Activated naive CD8-positive, alpha-beta T cell treated with anti-CD3 and anti-CD28 coated beads for 36 hours (primary cell): ENCODE measurements at places on chromosomes 16 and 17.

DNA sequence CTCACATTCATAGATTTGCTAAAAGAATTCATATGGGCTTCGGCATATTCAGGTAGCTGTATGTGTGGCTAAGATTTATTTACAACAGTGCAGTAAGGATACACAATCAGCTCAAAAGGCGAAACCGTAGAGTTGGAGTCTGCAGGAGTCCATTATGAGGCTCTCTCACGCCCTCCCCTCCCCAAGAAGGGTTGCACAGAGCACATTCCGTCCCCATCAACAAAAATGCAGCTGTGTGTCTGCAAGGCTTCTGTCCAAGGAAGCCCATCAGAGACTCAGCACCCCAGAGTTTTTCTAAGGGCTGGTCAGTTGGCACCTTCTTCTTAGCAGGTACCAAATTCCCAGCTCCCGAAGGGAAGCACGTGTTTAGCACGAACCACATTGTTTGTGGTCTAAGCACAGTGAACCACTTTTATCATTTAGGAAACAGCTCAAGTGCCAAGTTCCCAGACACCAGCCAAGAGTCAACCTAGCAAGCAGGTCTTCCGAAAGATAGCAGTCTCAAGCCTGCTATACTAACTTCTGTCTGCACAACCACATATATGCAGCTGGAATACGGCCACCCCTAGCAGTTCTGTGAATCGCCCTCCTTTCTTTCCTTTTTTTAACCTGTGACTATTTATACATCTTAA, 28.5 kb upstream of the MEAK7 start:
- DNase-seq = no peak

DNA sequence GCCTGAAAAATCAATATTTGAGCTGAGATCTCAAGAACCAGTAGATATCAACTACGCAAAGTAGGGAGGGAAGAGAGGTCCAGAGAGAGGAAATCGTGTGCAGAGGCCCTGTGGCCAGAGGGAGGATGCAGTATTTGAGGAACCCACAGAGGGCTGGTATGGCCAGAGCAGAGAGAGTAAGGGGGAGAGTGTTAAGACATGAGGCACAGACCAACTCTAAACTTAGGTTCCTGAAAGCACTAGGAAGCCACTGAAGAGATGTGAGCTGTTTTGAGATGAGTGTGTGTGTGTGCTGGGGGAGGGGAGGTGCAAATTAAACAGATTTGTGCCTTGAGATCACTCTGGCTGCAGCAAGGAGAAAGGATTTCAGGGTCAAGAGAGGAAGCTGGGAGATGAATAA, 10.9 kb downstream of the SLC13A2 start:
- DNase-seq = no peak

- DNase-seq = peak; percentile 95
These were observed at the start of gene CYBA for GRCh38 chr16:88650749-88651275. Gene CYBA, minus strand, starts transcription at chr16:88651053. Its CDS starts 40 bp downstream, at chr16:88651013.

DNA sequence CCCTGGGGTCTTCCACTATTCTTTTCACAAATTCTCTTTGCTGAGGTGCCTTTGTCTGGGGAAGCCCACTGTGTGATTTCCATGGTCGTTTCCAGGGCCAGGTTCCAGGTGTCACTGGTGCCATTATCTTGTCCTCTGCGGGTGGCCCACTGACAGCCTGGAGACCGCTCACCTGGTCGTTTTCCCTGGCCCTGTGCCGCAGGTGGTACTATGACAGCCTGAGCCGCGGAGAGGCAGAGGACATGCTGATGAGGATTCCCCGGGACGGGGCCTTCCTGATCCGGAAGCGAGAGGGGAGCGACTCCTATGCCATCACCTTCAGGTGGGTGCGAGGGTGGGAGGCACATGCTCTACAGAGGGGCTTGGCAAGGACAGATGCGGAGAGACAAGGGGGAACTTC, 98.9 kb downstream of the SDR42E1 start:
- no peak for DNase-seq

DNA sequence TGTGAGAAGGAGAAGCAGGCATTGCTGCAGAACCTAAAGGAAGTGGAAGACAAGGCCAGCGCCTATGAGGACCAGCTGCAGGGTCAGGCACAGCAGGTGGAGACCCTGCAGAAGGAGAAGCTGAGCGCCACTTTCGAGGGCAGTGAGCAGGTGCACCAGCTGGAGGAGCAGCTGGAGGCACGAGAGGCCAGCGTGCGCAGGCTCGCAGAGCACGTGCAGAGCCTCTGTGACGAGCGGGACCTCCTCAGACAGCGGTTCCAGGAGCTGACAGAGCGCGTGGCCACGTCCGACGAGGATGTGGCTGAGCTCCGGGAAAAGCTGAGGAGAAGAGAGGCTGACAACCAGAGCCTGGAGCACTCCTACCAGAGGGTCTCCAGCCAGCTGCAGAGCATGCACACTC, 41.5 kb downstream of the PLD6 start:
- no peak for DNase-seq

GRCh38 chr17:72656130-72656763, 436.2 kb downstream of the SLC39A11 start:
- no peak for DNase-seq

- DNase-seq = no peak
These were observed 5.7 kb downstream of the SDK2 start for GRCh38 chr17:73638556-73638955.

DNA sequence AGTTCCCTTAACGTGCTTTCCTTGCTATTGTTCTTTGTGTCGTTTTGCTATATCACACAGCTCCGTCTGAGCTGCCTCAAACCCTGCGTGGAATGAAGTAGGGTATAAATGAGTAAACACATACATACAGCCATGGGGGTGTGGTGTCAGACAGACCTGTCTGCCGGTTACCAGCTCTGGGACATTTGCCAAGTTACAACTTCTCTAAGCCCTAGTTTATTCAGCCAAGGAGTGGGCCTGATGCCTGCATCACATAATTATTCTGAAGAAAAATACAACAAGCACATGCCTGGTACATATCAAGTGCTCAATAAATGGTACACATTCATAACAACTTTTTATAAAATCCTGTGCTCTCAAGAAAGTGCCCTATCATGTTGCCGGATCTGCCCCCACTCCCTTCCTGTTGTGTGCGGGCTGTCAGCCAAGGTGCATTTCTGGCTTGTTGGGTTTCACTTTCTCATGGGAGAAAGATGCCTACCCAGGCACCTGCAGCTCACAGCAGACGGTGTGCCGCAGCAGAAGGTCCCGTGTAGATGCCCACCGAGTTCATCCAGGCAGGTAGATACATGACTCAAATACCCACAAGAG, 30.5 kb downstream of the SMPD3 start:
- peak; percentile 71 for DNase-seq

DNA sequence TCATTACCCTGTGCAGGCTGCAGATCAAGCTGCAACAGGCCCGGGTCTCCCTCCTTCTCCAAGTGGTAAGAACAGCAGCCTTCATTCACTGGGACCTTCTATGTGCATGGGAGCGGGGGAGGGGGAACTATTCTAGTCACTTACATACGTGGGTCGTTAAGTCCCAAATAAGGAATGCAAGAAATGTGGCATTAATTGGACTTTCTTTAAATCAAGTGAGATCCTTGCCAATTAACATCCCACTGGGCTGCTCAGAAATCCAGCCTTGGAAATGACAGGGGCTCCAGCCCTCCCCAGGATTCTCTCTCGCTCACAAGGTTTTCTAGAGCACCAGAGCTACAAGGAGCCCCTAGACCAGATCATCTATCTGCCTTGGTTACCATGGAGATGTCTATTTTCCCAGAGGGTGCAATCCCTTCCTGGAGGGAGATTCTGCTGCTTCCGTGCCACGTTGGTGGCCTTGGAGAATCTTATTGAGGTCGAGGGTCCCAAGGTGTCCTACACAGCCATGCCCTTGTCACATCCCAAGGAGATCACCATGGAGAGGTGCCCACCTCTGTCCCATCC, 5.2 kb upstream of the EIF1 start:
- no peak for DNase-seq

- DNase-seq = peak; percentile 76
These were observed 32.8 kb downstream of the HIC1 start for GRCh38 chr17:2087597-2088211.

GRCh38 chr17:59124665-59125064, 18.0 kb upstream of the TRIM37 start:
- DNase-seq = no peak

DNA sequence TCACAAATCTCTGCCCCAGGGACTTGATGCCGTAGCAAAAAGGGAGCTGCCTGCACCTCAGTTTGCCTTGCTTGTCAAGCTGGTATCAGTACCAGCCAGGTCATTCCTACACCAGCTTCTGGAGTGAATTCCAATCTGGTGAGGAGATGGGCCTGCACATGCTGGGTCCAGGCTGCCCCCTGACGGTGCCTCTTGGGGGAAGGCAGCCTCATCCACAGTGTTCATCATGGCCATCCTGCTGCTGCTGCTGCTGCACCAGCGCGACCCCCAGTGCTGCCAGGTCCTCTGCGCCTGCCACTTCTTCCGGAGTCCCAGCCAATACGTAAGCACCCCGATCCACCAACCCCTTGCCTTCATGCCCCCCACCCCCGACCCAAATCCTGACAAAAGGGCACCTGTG, 8.3 kb downstream of the MRPL27 start:
- DNase-seq = no peak

DNA sequence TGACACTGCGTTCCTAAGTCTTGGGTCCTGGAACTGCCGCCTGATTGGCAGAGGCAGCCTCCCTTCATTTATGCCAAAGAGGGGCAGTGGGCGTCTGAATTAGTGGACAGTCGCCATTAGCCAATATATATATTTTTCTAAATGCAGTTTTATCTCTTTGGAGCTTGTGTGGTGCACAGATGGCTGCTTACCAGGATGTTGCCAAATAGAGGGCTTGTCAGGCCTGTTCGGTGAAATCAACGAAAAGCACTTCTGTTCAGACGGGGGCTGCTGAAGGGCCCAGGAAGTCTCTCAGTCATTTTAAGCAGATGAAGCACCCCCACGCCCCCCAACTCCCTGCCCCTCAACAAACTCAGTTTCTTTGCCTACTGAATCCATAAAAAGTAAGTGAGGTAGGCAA, 66.0 kb downstream of the RAP1GAP2 start:
- DNase-seq = no peak

GRCh38 chr17:72184805-72185204, 64.0 kb downstream of the SOX9 start:
- DNase-seq = no peak

- DNase-seq = peak; percentile 64
These were observed 678 bp upstream of the GH1 start for GRCh38 chr17:63919311-63919723.

DNA sequence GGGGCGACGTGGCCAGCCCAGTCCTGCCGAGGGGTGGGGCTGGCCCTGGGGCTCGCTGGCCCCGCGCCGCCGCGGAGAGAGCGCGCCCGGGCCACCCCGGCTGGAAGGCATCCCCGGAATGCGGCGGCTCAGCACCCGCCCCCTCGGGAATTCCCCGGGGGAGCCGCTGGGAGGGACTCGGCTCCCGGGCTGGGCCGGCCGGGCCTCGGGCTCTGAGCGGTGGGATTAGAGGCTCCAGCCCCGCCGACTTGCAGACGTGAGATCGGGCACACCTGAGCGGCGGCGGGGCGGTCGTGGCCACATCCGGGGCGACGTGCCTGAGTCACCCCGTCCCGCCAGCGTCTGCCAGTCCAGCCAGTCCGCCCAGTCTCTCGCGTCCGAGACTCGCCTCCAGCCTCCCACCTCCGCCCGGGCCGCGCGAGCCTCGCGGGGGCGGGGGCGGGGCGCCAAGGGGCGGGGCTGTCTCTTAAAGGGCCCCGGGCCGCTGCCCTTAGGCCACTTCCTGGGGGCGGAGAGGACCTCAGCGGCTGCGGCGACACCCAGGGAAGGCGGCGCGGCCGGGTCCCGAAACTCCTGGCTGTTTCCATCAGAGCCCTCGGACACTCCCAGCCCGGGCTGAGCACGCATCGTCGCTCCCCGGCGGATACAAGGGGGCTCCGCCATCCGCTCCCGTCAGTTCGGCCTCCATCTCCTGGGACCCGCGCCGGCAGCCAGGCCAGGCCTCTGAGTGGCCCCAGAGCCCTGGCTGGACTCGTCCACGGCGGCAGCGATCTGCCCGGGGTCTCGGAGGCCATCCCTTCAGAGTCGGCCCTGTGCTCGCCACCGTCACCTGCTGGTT, at the start of gene KCTD11:
Gene KCTD11 (plus strand): TSS at position 498 of the 838 bp plus-strand sequence.
- DNase-seq = peak; percentile 85

DNA sequence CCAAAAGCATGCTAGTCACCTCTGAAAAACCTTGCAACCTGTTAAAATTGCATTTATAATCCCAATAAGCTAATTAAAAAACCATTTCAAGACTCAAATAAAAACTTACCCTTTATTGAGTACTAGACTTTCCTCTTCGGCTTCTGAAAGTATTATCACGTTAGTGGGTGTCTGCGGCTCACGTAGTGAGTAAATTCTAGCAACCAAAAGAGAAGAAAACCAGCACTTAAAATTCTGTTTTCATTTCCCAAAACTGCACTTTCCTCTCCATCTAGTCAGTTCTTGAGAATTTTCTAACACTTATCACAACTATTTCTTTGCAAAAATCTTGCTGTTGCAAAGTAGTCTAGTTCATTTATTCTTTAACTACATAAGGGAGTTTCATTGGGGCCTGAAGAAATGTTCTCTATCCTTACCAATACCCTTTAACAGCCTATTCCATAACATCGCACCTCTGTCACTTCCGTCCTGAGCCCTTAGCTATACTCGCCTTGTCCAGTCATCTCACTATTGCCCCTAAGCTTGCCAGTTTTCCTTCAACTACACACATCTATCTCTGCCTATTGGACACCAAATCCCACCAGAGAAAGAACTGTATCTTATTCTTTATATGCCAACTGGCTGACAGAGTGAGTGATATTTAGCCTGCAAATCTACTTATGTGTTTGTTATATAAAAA, 8.7 kb downstream of the NUP88 start:
- no peak for DNase-seq

DNA sequence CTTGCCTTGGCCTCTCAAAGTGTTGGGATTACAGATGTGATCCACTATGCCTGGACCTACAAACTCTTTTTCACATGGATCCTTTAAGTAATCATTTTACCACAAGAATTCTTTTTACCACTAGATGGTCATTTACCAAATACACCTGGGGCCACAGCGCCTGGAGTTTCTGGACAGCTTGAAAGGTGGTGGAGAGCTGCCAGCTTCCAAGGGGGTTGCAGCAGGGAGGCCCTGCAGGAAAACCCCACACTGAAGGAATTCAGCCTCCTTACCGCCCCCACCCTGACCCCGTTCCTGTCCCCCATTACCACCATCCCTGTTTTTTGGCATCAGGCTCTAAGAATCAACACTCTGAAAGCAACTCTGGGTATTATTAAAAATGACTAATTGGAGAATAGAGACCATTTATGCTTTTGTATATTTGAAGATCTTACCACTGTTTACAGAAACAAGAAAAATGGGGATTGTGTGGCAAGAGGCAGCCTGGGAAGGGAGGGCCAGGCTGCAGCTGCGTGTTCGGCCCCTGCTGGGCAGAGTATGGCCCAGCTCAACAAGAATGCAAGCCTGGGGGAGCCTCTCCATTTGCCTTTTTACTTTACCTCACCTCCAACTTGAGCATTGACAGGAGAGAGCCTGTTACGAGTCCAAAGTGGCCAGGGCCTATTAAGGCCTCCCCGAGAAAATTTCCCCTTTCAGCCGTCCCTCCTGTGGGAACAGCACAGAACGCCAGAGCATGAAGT, 209.9 kb downstream of the ZFHX3 start:
- DNase-seq = no peak

GRCh38 chr17:19364699-19365498, 2.4 kb upstream of the B9D1 start:
- no peak for DNase-seq
